ENCODE measurements at places on chromosomes 12 and 14. TPM values are rescaled to one million over a fixed set of nuclear protein-coding genes. Genes with fewer than 3 reads are reported as not detected.

DNA sequence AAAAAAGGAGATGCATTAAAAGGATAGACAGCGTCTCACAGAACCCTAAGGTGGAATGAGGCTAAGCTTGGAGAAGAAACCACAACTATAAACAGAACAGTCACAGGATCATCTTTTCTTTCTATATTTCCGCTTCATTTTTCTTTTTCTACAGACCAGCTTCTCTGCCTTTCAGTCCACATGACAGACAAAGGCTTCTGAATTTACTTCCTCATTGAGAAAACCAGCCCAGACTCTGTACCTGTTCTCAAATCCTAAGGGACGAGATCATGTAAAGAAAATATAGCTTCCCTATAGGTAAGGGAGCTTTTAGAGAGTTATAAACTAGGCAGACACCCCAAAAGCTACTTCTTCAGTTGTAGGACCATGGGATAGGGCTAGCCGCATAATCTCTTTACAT lies 17.4 kb downstream of the SGPP1 start:
- DNase-seq = no peak

- DNase-seq = no peak
Measured at GRCh38 chr14:69901113-69901951, 22.1 kb downstream of the SMOC1 start.

- no peak for DNase-seq
Measured at GRCh38 chr14:74278080-74278479, 24.7 kb downstream of the ABCD4 start.

GRCh38 chr14:100400115-100400514 lies 77.0 kb downstream of the SLC25A47 start:
- DNase-seq = no peak

DNA sequence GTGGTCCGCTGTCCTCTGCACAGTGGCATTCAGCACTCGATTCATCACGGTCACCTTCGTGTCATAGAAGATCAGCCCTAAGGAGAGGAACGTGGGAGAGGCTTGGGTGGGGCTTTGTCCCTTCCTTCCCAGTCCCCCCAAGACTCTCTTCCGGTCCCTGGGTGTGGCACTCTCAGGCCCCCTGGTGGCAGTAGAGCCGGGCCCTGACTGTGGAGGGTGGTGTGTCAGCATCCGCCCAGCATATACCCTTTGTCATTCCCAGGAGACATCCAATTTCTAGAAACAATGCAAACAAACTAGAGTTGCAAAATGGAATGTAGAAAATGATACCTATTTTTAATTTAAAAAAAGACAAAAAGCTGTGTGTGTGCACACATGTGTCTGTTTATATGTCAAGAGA lies 45.0 kb downstream of the TRAFD1 start:
- no peak for DNase-seq

DNA sequence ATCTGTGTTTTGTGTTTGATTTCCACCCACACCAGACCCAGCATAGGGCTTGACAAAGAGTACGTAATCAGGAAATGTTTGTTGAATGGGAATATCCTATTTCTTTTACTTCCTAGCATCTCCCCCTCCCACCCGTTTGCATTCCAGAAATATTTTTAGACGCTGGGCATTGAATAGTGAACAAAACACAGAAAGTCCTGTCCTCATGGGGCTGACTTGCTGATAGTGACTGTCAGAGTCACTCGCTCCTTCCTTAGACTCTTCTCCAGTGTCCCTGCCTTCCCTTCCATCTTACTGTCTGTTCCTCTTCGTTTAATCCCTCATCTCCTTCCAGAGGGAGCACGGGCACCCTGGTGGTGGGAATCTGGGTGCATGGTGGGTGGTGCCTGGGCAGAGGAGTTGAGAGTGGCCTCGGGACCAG lies 53.6 kb downstream of the SLC25A47 start:
- peak; percentile 35 for DNase-seq

DNA sequence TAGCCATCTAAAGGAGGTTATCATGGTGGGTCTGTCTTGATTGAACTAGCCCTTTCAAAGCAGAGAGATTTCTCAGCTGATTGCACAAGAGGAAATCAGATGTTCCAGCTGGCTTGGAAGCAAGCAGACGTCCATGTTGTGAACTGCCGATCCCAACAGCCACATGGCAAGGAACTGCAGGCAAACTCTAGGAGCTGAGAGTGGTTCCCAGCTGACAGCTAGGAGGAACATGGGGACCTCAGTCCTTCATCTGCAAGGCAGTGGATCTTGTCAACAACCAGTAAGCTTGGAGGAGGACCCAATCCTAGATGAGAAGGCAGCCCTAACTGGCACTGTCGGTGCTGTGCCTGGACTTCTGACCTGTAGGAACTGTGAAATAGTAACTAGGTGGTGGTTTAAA lies 7.7 kb downstream of the ACVR1B start:
- no peak for DNase-seq

GRCh38 chr14:89746135-89746534 lies 208.4 kb downstream of the EFCAB11 start:
- DNase-seq = no peak

Gene PLXNC1
- 23.2 TPM for total RNA-seq

Gene CD163
- total RNA-seq = 5.6 TPM

Gene SLC22A17
- 31.9 TPM for total RNA-seq
